ENCODE measurements at places on chromosomes 5 and 9.

DNA sequence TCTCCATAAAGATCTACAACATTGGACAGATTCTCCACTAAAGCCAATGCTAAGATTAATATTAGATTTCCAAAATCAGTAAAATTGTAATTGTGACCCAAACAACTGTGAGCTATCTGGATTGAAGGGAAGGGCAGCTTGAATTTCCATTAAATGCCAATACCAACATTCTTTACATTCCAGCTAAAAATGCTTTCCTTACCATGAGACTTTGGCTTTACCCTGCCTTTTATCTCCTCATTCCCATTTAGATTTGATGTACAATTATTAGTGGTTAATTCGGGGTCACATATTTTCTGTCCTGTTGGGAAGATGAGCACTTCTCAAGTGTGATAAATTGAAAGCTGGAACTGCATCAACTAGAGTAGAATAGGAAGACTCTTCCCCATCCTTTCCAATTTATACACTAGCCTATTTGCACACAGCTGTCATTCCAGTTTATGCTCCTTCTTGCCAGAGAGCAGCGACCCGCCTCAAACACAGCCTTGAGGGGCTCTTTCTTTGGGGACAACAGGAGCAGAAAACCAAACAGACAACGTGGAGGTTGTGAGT is 33.1 kb upstream of the MYOT start:
- DNase-seq: no peak

DNA sequence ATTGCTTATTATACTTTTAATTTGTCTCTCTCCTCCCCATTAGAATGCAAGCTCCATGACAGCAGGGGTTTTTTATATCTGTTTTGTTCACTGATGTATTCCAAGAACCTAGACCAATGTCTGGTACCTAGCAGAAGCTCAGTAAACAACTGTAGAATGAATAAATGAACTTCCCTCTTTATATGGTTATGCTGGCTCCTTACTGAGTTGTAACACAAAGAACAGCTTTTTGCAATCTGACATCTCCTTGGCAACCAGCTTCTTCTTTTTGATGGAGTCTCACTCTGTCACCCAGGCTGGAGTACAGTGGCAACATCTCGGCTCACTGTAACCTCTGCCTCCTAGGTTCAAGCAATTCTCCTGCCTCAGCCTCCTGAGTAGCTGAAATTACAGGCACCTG is 13.6 kb downstream of the TRMO start:
- no peak for DNase-seq

DNA sequence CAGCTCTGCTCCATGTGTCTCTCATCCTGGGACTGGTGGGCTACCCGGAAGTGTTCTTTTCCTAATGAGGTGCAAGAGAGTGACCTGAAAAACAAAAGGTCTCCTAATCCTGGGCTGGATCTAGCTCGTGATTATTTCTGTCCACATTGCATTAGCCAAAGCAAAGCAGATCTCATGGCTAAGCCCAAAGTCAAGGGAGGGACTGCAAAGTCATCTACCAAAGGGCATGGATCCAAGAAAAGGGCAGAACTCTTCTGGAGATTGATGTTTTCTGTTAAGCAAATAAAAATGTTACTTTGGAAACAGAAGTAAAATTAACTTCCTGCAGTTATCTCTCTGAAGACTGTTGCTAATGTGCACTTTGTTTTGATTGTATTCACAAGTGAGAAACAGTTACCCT is 225.2 kb downstream of the CFAP90 start:
- DNase-seq: no peak

DNA sequence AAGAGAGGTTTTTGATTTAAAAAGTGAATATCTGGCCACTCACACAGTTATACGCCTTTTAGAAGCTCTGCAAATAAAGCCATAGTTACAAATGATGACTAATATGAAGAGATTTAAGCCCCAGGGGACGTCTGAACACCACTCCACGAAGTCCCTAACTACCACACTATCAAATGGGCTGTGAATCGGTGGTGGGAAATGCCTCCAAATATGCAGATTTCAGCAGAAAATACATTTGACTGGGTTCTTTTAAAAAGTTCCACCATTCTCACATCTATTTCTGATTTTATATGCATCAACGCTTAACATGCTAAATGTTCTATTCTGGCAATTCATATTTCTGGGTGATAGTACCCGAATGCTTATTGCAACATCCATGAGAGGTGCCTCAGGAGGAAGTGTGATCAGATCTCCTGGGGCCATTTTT is 22.5 kb downstream of the TICAM2 start:
- no peak for DNase-seq

DNA sequence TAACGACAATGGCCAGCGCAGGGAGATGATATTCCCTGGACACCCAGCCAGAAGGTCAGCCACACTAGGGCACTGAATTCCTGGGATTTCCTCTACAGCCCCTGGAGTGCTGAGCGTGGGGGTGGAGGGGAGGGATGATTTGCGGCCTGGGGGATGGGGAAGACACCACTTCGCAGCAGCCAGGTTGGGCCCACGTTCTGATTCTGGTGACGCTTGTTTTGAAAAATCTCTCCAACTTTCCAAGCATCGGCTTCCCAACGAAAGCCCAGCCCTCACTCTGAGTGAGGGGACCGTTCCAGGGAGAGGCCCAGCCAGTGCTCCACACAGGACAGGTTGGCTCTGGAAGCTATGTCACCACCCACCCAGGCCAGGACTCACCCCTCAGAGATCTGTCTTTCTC is 5.4 kb downstream of the GFPT2 start:
- no peak for DNase-seq

- no peak for DNase-seq
Observed at GRCh38 chr9:95317893-95318211, 343 bp upstream of the FANCC start.
